ENCODE measurements at places on chromosomes 2 and 18. TPM values are rescaled to one million over a fixed set of nuclear protein-coding genes. Genes with fewer than 3 reads are reported as not detected.

The ZNF516 gene
- 8.9 TPM for total RNA-seq

The ARHGAP25 gene
- 0.50 TPM for total RNA-seq

The CAMKMT gene
- total RNA-seq = 15.7 TPM

The MTHFD2 gene
- total RNA-seq = 109 TPM

The PRKAG3 gene
- 0.40 TPM for total RNA-seq

The TXNDC2 gene
- total RNA-seq = not detected

The HIBCH gene
- total RNA-seq = 19.3 TPM

The TUBB8B gene
- not detected for total RNA-seq

The AQP12B gene
- not detected for total RNA-seq

The CPO gene
- total RNA-seq = 0.13 TPM

The TRAK2 gene
- 85.3 TPM for total RNA-seq

The OTOS gene
- total RNA-seq = not detected

The FBLN7 gene
- 8.0 TPM for total RNA-seq

The ANKAR gene
- 11.6 TPM for total RNA-seq

The ATP6V1C2 gene
- not detected for total RNA-seq

The BCS1L gene
- 41.6 TPM for total RNA-seq

The AFF3 gene
- under 0.01 TPM for total RNA-seq

The SIX3 gene
- total RNA-seq = not detected

The NAT8 gene
- total RNA-seq = not detected

The REG1B gene
- total RNA-seq = not detected

The TUBA3E gene
- total RNA-seq = not detected

The ASXL3 gene
- 0.13 TPM for total RNA-seq

The CLEC4F gene
- not detected for total RNA-seq

All from aortic smooth muscle cell (primary cell).